Activated T-helper 1 cell treated with anti-CD3 and anti-CD28 coated beads, Interleukin-12 subunit alpha, Interleukin-12 subunit beta, Interleukin-2, Interleukin-4 antibody, amounts not matched to agents 30 ng/mL and 10 ng/mL and 1 ng/mL, durations not matched to agents 14 hours and 24 hours and 36 hours (primary cell): ENCODE measurements at places on chromosomes 11 and 22. TPM values are rescaled to one million over a fixed set of nuclear protein-coding genes. Genes with fewer than 3 reads are reported as not detected.

DNA sequence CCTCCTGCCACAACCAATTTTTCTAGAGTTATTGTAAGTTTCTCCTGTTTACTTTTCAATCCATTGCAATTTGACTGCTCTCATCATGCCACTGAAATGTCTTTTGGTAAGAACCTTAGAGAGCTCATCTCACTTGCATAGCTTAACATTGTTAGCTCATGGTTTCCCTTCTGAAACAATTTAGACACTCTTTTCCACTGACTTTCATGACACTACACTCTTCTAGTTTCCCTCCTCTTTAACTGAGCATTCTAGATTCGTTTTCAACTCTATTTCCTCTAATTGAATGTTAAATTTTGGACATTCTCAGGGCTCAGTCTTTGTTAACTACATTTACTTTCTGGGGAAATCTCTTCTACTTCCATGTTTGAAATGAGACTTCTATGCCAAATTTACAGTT lies 369.1 kb downstream of the JRKL start:
- H3K27me3 ChIP-seq = no peaks in the 10 kb centered on the region
- DNase-seq = no peak
- H3K4me3 ChIP-seq = no peak overlapping the region
- no peak overlapping the region for H3K27ac ChIP-seq
- no peaks in the 10 kb centered on the region for H3K4me1 ChIP-seq

DNA sequence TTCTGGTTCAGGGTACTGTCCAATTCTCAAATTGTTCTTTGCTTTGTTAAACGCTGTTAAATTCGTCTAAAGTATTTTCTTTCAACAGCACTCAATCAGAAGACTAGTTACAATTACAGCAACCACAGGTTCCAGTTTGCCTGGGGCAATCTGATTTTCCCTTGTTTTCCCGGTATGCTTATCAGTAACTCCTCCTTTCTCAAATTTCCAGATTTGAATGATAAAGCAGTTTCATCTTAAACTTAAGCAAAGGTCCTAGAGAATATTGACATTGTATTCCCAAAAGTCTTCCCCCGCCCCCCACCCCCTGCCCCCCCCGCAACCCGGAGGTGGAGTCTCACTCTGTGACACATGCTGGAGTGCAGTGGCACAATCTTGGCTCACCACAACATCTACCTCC lies 10.5 kb upstream of the USP28 start:
- H3K36me3 ChIP-seq = no peaks in the 10 kb centered on the region
- no peaks in the 10 kb centered on the region for H3K4me1 ChIP-seq
- H3K27ac ChIP-seq = no peak overlapping the region
- no peak overlapping the region for H3K4me3 ChIP-seq
- DNase-seq = no peak

DNA sequence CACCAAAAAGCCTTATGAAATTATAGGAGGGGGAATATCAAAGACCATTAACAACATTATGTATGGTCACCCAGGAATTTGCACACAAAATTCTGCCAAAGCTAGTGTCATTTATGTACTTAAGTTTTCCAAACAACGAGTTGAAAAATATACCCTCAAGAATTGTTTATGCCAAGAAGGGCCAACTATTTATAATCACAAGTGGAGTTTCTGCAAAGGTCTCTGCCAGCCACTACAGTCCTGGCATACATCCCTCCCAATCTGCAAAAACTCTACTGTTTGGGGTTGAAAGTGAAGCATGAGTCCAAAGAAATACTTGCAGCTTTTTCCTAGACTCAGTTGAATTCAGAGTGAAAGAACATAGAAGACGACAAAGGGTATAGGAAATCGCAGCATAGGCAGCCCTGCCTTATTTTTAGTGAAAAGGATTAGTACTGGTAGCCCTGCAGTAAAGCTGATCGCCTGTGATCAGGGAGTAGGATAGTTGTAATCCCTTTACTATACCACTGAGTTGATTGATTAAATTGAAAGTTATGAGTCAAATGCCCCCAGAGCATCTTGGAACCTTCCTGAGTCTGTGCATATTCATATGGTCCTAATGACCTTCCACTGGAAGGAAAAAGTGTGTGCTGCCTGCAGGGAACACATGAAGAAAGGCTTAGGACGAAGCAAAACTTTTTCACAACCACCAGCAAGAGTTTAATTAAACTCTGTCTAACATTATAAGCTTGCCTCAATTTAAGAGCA lies 144.0 kb downstream of the SPON1 start:
- H3K36me3 ChIP-seq = no peaks in the 10 kb centered on the region
- H3K4me3 ChIP-seq = no peak overlapping the region
- no peak for DNase-seq
- H3K27me3 ChIP-seq = no peaks in the 10 kb centered on the region

DNA sequence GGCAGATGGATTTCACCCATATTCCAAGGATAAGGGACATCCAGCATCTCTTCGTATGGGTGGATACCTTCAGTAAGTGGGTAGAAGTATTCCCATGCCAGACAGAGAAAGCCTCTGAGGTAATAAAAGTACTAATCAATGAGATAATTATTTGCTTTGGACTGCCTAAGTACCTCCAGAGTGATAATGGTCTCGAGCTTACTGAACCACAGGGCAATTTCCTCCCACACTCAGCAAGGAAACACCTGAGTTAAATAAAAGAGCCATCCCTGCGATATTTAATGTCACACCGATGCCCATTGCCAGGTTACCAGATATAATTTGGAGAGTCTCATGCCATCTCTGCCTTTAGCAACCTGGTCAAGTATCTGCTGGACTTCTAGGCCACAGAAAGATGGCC lies 70.6 kb upstream of the MPEG1 start:
- H3K4me1 ChIP-seq = peaks cover 16% of the 10 kb centered on the region
- H3K27me3 ChIP-seq = peaks cover 8% of the 10 kb centered on the region
- H3K4me3 ChIP-seq = no peak overlapping the region
- H3K36me3 ChIP-seq = no peaks in the 10 kb centered on the region
- no peak for DNase-seq

Gene FAM83F
- total RNA-seq = 0.05 and 0.39 TPM in 2 replicates
